ENCODE measurements at places on chromosomes 3 and 15. TPM values are rescaled to one million over a fixed set of nuclear protein-coding genes. Genes with fewer than 3 reads are reported as not detected.
A peak's percentile ranks its signal among the peaks of the same experiment; 100 is the strongest.

DNA sequence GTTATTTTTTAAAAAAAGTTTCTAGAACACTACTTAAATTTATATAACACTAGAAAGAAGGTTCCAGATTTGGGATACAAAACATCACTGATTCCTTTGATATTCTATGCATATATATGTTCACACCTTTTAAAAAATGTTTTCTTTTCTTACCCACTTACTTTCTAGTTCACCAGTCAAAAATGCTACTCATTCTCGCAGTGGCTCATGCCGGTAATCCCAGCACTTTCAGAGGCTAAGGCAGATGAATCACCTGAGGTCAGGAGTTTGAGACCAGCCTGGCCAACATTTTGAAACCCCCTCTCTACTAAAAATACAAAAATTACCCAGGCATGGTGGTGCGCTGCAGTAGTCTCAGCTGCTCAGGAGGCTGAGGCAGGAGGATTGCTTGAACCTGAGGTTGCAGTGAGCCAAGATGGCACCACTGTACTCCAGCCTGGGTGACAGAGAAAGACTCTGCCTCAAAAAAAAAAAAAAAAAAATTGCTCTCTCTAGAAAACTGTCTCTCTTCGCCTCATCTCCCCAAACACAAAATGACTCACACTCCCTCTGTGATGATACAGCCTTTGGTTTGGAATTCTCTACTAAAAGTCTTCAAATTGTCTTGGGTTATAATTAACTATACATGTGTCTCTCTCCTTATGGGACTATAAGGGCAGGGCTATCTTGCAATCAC lies 52.6 kb upstream of the TGFBR2 start:
- DNase-seq: no peak

Gene CCR2
- total RNA-seq: not detected

DNA sequence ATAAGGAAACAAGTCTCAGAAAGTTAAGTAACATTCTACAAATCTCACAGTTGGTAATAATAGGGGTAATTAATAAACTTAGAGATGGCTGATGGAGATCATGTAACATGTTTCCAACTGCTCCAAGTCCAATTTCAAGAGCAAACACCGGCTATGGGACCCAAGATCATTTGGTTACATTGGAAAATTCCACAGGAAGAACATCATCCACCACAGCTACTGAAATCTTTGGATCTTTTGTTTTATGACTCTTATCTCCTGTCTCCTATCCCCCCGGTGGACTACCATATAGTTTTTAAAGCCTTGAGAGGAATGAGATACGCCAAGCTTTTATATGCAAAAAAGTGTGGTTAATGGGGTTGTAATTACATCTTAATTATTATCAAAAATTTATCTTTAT lies 216.1 kb downstream of the WNT5A start:
- DNase-seq: no peak

- DNase-seq: no peak
These were observed 25.2 kb downstream of the CEP152 start for GRCh38 chr15:48785712-48786111.

Gene ACAN
- total RNA-seq: 0.16 TPM

Gene PLCD1
- total RNA-seq: 0.13 TPM

Gene ADIPOQ
- total RNA-seq: not detected

- no peak for DNase-seq
These were observed 84.0 kb upstream of the LIMD1 start for GRCh38 chr3:45510519-45510918.

- no peak for DNase-seq
These were observed 3.8 kb upstream of the ZNF280D start for GRCh38 chr15:56736881-56737707.

DNA sequence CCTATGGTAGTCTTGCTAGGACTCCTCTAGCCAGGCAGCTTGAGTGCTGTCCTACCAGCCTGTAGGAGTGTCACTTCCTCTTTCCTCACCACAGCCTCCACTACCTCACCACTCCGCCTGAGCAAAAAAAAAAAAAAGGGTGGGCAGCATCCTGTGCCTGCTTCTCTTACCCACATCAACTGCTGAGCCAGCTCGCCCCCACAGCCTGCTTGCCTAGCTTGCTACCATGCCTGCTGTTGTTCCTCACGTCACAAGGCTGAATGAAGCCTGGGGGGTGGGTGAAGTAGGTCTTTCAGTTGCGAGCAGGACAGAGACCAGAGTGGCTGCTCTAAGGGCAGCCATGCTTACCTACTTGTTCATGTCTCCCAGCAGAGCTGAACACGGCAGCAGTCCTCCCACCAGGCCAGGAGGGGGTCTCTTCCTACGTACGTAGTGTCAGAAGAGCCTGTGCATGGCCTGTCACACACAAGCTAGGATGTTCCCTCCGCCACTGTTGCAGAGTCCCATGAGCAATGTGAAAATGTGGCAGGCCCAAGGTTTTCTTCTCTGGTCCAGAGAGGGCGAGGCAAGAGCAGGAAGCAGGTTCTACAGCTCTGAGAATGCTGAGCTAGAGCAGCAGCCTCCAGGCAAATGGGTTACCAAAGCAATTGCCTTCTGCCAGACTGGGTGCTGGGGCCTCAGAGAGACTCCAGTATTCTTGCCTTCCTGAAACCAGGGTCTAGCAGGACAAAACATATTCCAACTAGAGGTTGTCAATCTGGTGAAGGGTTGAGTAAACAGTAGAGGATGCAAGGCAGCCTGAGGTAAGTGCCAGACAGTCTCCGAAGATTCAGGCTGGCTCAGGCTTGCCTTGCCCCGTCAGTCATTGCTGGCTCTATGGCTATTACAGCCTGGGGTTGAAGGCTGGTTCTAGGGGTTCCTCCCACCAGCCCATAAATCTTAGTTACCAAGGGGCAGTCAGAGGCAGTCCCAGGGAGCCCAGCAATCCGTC lies 8.1 kb downstream of the PPM1M start:
- DNase-seq: no peak

GRCh38 chr15:75738647-75739325 lies 26.1 kb upstream of the CSPG4 start:
- DNase-seq: peak; percentile 90

- no peak for DNase-seq
These were observed 103.6 kb downstream of the ADAMTS9 start for GRCh38 chr3:64584179-64584578.

DNA sequence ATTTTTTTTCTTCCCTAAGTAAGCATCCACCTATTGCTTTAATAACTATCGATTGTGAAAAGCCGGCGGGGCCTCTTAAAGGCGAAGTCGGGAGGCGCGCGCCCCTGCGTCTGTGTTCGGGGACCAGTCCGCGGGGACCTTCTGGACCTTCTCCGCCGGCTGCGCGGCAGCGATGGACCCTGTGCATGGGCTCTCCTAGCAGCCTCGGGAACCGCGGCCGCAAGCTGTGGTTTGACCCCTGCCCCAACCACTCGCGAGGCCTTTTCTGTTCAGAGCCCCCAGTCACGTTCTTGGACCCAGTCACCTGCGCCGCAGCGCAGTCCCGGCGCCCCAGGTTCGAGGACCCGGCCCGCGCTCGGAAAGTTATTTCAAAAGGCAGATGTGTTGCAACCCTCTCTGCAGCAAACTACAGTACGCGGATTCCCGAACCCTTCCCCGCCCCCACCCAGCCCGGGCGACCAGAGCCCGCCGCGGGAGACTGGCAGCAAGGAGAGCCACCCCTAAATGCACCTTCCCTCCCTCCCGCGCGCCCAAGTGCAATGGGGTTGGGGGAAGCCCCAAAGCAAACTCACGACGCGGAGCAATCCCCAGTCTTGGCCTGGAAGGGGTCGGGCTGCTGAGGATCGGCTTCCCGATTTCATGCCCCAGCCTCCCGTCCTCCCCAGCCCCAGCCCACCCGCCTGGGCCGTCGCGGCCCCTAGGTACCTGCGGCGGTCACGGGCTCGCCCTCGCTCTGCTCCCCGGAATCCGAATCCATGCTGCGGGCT lies 684 bp downstream of the TNFAIP8L3 start:
- DNase-seq: peak; percentile 9

DNA sequence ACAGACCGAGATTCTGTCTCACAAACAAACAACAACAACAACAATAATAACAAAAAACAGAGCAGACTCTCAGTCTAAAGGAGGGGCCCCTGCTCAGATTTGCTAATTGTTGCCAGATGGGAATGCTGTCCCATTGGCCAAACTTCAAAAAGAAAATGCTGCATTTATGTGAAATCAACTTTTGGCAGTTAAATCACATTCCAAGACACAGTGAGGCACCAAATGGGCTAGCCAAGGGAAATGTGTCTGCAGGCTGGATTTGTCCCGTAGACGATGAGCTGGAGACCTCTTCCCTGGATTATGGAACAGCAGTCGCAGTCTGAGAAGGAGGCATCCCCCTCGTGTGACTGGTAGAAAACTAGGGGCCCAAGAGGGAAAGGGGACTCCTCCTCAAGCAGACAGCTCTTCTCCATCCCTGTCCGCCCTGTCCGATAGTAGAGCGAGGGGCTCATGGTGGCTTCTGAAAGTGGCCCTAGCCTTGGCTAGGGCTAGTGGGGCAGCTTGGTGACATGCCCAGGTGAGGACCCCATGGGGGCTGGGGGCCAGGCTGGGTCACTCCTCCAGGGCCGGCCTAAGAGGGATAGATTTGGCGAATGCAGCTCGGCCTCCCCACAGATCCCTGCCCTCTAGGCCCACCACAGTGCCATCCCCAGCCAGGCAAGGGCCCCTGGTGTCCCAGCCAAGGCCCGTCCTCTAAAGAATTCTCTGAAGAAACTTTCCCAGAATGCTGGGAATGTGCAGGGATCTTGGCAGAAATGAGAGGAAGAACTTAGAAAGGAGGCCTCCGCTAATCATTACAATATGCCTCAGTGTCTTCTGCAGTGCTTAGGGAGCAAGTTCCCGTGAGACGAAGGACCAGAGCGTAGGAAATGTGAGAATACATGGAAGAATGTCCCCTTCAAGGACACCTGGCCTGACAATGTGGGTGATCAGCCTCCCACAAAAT lies 2.0 kb downstream of the SLC22A14 start:
- DNase-seq: peak; percentile 41

DNA sequence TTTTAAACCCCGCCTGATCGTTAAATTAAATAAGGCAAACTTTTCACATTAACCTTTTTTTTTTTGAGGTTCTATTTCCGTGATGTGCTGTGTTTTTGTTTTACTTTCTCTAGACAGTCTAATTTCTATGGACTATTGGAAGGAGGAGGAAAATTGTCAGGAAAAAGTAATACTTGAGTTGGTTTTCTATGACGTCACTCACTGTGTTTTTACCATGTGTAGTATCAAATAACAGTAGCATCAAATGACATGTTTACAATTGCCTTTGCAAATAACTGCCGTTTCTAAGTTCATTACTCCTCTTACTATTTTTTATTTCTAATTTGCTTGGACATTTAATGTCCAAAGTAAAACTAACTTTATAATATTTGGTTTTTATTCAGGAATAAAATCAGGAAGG lies 32.3 kb downstream of the MYO1E start:
- DNase-seq: no peak

DNA sequence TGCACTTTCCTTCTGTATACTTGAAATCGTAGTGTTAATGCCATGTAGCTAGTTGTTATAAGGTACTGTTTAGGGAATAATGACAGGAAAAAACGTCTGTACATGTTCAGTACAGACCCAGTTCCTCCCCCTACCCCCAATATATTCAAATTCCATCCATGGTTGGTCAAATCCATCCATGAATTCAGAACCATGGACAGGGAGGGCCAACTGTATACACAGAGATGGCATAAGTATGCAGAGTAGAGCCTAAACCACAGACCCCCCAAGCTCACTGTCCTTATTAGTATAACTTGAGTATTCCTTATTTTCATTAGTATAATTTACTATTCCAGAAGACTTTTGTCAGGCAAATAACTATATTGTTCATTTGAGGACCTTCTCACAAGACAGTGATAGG lies 51.2 kb upstream of the ADAMTS17 start:
- no peak for DNase-seq

Gene LRIG1
- total RNA-seq: 8.4 TPM

DNA sequence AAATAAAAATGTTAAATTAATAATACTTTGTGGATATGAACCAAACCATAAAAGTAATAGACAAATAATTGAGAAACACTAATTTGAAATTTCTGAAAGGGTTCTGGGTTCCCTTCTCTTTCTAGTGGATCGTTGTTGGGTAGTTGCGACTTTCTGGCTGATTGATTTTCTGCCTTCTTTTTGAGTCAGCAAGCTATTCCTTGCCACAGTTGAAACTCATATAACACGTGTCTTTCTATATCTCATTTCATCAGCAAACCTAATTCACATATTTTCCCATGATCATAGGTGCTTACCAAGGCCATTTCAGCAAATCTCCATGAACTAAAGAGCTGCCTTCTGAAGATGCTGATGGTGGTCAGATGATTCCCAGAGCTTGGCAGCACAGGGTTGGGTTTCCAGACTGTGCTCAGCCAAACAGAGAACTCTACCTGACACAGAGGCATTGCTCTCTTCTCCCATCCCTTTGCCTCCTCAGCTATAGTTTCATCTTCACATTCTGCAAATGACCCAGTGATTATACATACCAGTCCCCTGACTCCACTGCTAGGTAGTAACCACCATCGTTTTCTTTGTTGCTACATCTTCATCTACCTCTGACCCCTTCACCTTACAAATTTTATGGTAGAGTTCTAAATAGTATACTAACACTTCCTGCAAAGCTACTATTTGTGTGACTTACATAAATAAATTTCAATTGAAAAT lies 383.9 kb upstream of the DPH6 start:
- DNase-seq: no peak

DNA sequence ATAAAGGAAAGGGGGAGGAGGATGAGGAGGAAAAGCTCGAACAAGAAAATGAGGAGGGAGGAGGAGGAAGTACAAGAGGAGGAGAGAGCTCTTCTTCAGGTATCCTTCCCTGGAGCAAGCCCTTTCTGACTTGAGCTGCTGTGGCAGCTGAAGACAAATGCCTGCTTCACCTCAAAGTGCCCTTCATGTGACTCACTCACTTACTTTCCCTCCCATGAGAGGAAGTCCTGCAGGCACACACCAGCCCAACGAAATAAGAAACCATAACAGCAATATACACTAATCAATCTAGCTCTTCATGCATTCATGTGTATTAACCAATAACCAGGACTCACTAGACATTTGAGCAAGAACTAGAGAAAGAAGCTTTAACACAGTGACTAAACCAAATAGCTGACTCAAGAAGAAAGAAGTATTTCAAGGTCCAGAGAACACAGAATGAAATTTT lies 251.9 kb downstream of the IGSF11 start:
- no peak for DNase-seq

Gene NECTIN3
- total RNA-seq: 36.9 TPM

GRCh38 chr3:122006267-122006666 lies 15.8 kb downstream of the ILDR1 start:
- DNase-seq: no peak

- no peak for DNase-seq
These were observed 48.0 kb downstream of the KLF15 start for GRCh38 chr3:126309165-126309564.

- peak; percentile 42 for DNase-seq
These were observed 29.1 kb upstream of the RASA2 start for GRCh38 chr3:141457624-141458236.
